ENCODE measurements at places on chromosomes 4 and X.
A peak's percentile ranks its signal among the peaks of the same experiment; 100 is the strongest.

GRCh38 chr4:124132161-124132560 is 580.4 kb downstream of the ANKRD50 start:
- no peak for DNase-seq

DNA sequence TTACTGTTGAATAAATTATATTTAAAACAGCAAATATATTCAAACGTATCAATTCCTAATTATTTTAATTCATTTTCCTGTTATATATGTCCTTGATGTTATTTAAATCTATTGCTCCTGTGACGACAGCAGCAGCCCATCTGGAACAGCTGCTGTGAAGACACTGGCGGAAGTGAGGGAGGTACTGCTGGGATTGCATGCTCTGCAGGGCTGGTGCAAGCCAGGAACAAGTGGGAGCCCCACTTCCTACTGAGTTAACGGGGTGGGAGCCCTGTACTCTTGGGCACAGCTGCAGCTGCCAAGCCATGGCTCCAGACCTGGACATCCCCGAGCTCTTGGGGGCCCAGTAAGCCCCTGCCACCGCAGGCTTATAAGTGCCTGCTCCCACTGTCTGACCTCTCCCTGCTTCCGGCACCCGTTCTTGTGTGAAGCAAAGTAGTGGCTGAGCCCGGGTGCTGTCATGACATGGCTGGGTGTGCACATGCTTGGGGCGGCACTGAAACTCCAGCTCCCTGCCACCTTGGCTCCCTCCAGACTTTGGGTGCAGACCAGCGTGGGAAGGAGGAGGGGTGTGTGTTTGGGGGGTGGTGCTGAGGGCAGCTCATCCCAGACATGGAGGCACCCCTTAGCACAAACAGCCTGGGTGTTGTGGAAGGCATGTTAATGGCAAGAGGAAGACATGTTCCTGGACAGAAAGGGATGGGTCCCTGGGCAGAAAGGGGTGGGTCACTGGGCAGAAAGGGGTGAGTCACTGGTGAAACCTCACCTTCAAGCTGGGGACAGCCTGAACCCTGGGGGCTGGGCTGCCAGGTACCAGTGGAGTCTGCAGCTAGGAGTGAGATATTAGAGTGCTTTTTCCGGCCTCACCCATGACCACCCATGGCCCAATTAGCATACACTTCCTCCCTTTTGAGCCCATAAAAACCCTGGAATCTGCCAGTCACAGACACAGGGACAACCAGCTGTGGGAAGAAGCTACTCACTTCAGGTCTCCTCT is 1981.3 kb upstream of the IGFBP7 start:
- DNase-seq: no peak

- DNase-seq: no peak
These were observed 145.3 kb downstream of the COL25A1 start for GRCh38 chr4:109157205-109157604.

DNA sequence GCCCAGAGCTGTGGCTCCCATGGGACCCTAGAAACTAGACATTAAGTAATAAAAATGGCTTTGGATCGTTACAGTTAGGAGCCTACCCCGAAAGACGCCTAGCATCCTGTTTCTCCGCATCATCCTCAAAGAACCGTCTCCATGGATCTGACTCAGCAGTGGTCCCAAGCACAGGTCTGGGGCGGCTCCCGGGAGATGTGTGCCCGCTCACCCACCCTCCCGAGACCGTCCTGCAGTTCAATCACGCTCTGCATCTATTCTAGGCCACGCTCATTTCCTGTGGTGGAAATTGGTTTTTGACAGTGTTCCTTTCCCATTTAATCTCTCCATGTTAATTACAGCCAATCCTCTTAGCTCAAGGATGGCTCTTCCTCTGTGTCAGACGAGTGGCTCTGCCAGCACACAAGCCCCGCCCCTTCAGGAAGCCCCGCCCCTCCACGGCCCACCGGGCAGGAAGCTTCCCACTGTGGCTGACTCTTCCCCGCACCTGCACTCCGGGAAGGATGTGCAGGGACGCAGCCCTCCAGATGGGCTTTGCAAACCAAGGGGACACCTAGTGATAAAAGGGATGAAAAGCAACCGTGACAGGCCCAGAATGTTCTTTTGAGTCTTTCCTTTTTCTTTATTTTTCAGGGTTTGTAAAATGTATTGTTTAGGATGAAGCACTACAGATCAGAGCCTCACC is 34.5 kb upstream of the HELT start:
- DNase-seq: peak; percentile 31

GRCh38 chr4:26601204-26601603 is 17.3 kb downstream of the TBC1D19 start:
- DNase-seq: no peak

- DNase-seq: no peak
These were observed 32.7 kb upstream of the LIMCH1 start for GRCh38 chr4:41505161-41505661.

DNA sequence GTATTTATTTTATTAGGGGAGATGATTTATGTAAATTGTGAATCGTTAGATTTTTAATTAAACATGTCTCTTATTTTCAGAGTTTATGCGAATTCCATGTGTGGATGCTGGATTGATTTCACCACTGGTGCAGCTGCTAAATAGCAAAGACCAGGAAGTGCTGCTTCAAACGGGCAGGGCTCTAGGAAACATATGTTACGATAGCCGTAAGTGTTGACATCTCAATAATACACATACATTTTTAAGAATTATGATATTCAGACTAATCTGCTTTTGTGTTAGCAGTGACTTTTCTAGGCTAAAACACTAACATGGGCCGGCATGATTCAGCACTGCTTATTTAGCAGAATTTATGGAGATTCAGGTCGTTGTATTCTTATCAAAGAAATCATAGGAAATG is 91.2 kb downstream of the RAP1GDS1 start:
- no peak for DNase-seq

DNA sequence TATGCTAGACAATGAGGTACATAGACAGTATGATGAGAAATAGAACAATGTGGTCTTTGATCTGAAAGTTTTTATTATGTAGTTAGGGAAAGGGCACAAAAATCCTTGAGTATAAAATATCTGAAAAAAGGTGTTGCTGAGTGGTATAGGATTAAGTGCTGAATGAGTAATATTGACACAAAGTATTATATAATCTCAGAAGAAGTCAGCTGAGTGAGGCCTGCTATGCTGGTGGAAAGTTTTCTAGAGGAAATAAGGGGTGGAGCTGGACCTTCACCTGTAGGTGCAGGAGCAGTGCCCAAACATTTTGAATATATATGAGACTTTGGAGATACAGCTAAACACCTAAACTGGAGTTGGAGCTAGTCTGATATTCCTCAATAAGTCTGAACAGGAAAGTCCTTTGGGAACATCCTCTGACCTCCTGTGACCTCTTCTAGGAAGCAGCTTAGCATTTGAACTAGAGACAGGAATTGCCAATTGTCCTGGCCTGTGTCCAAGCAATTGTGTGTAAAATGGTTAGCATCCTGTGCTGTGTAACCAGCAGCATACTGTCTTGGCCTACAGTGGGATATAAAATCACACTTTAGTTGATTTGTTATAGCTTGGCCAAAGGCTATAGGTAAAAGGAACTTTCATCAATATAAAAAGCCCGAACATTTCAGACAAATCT is 285.3 kb downstream of the ANKRD50 start:
- DNase-seq: no peak
